ENCODE measurements at places on chromosomes 1 and 21.

- no peak for DNase-seq
These were observed 38.9 kb downstream of the WARS2 start for GRCh38 chr1:119101563-119101962.

DNA sequence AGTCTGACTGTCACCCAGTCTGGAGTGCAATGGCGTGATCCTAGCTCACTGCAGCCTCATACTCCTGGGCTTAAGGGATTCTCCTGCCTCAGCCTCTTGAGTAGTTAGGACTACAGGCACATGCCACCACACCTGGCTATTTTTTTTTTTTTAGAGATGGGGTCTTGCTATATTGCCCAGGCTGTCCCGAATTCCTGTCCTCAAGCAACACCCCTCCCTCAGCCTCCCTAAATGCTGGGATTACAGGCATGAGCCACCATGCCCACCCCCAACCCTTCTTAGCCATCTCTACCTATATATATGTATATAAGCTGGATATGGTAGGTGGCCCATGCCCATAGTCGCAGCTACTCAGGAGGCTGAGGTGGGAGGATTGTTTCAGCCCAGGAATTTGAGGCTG lies 13.4 kb upstream of the SLC25A44 start:
- no peak for DNase-seq

DNA sequence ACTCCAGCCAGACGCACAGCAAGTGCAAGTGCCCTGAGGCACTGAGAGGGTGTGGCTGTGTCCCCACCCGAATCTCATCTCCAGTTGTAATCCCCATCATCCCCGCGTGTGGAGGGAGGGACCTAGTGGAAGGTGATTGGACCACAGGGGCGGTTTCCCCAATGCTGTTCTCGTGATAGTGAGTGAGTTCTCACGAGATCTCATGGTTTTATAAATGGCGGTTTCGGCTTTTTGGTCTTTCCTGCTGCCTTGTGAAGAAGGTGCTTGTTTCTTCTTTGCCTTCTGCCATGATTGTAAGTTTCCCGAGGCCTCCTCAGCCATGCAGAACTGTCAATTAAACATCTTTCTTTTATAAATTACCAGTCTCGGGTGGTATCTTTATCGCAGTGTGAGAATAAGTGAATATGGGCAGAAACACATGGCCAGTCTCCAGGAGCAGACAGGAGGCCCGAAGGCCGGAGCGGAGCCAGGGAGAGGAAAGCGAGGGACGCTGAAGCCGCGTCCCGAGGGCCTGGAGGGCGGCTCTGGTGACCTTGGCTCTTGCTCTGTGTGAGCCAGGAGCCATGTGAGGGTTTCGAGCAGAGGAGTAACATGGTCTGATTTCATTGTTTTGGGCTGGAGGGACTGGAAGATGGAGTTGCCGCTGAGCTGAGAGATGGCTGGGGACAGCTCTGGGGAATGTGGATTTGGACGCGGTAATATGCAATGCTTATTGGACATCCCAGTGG lies 76.0 kb upstream of the C1orf174 start:
- no peak for DNase-seq

GRCh38 chr1:32960342-32960741 lies 4.3 kb downstream of the RNF19B start:
- no peak for DNase-seq

GRCh38 chr1:235291599-235292091 lies 36.3 kb downstream of the ARID4B start:
- DNase-seq, result no peak

DNA sequence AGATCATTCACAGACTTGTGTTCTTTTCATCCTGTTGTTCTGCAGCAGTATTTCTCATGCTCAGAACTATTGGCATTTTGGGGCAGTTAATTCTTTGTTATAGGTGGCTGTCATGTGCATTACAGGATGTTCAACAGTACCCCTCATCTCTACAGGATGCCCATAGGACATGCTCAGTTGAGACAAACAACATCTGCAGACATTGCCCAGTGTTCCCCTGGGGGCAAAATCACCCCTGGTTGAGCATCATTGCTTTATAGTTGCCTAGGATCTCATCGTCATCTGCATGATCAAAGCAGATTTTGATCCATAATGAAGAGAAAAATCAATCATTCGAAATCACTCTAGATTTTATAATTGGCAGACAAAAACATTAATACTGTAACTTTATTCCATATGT lies 222.5 kb upstream of the CACYBP start:
- DNase-seq, result no peak

DNA sequence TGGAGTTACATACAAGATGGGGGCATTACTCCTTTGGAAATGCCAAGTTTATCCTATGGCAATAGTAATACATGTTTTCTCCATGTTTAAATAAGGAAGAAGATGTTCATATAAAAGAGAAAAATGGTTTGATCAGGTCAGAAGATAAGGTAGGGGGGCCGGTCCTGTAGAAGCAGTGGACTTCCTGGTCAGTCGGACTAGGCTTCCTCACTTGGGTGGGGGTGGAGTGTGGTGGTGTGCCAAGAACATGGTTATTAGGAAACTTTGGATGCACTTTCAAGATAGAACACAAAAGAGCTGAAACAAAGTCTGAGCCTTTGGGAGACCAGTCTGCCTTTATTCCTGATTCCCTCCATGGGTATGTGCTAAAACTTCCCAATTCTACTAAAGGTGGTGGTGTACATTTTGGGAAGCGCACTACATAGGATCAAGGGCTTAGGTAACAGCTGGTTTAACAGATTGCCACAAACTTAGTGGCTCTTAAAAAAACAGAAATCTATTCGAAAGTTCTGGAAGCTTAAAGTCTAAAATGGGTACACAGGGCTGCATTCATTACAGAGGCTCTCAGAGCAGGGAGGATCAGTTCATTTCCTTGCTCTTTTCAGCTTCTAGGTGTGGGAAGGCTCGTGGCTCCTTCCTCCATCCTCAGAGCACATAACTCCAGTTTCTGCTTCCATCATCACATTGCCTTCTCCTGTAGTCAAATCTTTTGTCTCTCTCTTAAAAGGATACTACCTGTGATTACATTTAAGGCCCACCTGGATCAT lies 64.6 kb downstream of the KDM1A start:
- no peak for DNase-seq

DNA sequence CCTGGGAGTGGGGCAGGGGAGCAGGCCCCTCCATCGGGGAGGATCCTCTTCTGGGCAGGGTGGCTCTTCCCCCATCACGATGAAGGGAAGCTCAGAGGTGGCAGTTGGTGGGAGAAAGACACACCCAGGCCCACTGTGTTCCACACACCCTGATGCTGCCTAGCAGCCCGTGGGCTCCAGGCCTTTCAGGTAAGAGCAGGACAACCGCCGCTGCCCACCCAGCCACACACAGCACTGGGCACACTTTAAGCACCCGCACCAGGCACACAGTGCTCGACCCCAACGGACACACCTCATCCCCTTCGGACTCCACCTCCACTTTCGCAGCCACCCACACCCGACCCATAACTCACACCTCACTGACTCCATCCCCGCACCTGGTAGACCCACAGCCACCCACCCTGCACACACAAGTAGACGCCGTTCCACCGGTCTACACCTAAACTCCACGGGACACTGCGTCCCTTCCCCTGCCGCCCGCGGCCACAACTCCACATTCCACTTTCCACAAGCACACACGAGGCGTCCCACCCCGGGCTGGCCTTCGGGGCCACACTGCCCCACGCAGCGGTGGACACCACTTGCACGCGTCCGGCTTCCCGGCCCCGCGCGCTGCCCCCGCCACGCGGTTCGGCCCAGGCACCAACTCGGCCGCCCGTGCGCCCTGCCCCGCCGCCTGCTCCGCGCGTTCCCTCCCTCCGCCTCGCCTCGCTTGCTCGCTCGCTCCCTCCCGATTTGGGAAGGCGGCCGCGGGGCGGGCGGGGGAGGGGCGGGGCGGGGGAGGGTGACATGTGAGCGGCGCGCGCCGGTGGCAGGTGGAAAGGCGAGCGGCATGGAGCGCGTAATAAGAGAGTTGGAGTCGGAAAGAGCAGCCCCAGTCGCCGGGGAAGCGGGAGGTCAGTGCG lies at the start of gene KCNQ4:
Gene KCNQ4 (plus strand): TSS at position 787 of the 905 bp plus-strand sequence. CDS start 307 bp downstream, outside the sequence.
- DNase-seq, result no peak

DNA sequence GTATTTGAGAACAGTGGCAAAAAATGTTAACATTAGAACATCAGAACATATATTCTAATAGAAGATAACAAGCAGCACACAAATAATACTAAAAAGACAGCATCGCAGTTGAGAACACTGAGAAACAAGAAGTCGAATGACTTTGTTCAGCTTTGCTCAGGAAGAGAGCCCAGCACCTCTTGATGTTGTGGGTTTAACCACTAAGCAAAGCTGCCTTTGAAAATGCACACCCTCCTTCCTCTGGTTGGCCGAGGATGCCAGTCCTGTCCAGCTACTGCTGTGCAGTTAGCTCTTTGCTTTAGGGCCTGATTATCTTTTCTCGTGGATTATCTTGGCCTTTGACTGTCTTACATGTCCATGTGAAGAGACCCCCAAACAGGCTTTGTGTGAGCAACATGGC lies 60.5 kb downstream of the SPATA46 start:
- DNase-seq, result no peak

GRCh38 chr1:31881688-31882000 lies 56.5 kb downstream of the PTP4A2 start:
- DNase-seq, result no peak

- no peak for DNase-seq
These were observed 156.3 kb downstream of the PCBP3 start for GRCh38 chr21:45799765-45800338.

- no peak for DNase-seq
These were observed 153.6 kb downstream of the PGBD5 start for GRCh38 chr1:230272557-230272956.

DNA sequence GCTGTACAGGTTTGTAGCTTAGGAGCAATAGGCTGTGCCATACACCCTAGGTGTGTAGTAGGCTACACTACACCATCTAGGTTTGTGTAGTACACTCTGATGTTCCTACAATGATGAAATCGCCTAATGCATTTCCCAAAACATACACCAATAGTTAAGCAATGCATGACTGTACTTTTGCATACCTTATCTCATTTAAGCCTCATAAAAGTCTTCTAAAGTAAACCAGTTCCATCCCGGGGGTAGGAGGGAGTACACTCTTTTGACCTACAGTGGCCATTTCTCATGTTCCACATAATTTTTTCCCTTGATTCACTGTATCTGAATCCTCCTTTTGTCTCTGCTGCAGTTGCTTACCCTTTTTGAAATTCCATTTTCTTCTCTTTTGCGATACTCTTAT lies 12.2 kb downstream of the TRMT13 start:
- no peak for DNase-seq

GRCh38 chr1:44926311-44926781 lies 60.0 kb downstream of the EIF2B3 start:
- no peak for DNase-seq

DNA sequence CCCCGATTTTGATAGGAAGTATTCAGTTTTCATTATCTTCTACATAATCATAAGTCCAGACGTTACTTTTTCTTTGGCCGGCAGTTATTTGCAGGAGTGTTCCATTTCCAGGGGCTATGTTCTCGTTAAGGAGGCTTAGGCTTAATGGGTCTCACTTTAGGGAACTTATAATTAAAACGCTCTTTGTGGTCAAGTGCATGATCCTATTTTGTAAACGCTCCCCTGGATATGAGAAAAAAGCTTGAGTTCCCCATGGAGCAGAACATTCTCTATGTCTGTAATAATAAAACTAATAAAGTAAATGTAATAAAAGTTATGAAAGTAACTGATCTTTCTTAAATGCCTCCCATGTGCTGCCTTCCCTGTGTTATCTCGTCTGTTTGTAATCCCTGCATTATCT lies 48.7 kb upstream of the GPR153 start:
- DNase-seq, result no peak

- DNase-seq, result no peak
These were observed 35.3 kb downstream of the BEND5 start for GRCh38 chr1:48741380-48741779.

DNA sequence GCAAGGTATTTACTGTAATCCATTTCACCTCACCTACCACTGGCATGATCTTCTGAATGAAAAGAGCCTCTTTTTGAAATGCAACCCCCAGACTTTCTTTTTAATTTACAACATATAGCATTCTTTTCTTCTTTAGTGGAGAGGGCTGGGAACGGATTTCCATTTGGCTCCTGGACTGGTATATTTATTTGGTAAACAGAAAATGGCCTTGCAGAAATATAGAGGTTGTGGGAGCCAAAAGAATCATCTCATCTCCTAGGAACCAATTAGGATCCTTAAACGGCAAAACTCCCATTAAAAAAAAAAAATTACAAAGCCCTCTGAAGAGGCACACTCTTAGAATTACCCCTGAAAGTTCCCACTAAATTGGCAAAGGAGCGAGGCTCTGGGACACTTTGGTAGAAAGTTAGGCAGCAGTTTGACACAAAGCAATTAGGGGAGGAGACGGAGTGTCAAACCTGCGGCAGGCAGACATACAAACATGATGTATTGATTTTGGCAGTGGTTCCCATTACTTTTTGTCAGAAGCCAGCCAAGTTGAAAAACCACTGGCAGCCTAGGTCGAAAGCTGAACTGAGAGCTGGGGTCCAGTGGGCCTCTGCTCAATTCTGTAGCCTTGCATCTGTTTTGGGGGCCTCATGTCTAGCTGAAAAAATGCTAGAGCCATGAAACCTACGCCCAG lies 135.1 kb upstream of the MAGI3 start:
- DNase-seq, result no peak

DNA sequence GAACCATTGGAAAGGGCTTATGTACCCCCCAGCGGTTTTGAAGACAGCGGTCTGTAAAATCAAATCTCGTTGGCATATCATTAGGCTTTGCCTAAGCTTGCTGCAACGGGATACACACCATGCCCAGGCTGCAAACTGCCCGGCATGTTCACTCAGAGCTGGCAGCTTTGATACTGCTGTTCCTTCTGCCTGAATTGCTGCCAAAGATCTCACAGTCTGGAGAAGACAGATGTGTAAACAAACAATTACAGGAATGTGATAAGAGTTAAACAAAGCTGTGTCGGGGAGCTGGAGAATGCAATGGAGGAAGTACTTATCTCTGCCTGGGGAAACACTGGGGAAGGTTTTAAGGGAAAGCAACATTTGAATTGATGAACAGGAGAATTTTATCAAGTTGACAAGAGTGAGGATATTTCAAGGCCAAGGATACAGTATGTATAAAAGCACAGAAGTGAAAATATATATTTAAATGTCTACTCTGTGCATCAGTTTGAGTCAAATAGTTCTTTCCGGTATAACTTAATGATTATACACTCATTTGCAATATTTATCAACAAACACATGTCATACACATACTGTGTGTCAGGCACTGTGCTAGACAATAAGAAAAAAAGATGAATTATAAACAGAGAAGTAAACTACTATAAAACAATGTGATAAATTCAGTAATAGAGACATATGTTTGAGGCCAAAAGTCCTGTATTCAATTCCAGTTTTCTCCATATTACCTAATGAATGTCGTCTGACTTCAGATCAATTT lies 29.9 kb downstream of the CHML start:
- no peak for DNase-seq

All from T-helper 2 cell treated with Interferon-gamma antibody and Interleukin-4, amounts not matched to agents 5 μg/mL and 100 μg/mL, for 36 hours (primary cell).